Tongue (tissue), 3 donors: ENCODE measurements at places on chromosomes 6 and 20. TPM values are rescaled to one million over a fixed set of nuclear protein-coding genes. Genes with fewer than 3 reads are reported as not detected.

Gene LY86
- 0.72 TPM for total RNA-seq

Gene CRYBG1
- total RNA-seq, result 18.7 TPM

Gene LINC00237
- total RNA-seq, result not detected

Gene POU3F2
- 0.41 TPM for total RNA-seq

DNA sequence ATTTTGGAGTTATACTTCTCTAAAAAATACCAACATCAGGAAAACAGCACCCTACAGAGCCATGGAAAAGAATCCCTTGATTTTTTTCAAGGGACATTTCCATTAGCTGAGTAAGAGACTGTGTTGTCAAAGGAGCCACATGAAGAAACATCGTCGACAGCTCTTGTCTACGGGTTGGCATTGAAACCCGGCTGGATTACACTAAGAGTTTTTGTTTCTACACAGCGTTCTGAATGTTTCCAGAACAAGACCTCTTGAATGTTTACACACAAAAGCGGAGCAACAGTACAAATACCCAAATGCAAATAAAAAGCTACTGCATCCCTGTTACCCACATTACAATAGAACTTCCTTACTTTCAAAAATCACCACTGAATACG, 2.4 kb upstream of the MYLK4 start:
- no peak for DNase-seq

- DNase-seq, result peak; percentile 91
These were observed 501 bp downstream of the PLCG1 start for GRCh38 chr20:41137614-41138474.

DNA sequence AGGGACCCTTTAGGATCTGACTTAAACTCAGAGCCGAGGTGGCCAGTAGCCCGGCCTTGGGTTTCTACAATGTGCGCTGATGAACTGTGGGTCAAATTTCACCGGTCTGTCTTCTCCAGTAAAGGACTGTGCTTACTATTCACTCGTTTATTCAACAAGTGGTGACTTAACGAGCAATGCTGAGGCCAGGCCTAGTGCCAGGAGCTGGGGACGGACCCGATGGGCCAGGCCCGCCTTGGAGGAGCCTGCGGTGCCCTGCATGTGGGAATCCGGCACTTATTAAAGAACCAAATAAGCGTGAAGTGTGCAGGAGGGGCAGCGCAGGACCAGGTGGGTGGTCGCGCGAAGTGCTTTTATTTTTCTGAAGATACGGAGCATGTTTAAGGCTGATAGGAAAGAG, 24.0 kb downstream of the CTCFL start:
- DNase-seq, result no peak

DNA sequence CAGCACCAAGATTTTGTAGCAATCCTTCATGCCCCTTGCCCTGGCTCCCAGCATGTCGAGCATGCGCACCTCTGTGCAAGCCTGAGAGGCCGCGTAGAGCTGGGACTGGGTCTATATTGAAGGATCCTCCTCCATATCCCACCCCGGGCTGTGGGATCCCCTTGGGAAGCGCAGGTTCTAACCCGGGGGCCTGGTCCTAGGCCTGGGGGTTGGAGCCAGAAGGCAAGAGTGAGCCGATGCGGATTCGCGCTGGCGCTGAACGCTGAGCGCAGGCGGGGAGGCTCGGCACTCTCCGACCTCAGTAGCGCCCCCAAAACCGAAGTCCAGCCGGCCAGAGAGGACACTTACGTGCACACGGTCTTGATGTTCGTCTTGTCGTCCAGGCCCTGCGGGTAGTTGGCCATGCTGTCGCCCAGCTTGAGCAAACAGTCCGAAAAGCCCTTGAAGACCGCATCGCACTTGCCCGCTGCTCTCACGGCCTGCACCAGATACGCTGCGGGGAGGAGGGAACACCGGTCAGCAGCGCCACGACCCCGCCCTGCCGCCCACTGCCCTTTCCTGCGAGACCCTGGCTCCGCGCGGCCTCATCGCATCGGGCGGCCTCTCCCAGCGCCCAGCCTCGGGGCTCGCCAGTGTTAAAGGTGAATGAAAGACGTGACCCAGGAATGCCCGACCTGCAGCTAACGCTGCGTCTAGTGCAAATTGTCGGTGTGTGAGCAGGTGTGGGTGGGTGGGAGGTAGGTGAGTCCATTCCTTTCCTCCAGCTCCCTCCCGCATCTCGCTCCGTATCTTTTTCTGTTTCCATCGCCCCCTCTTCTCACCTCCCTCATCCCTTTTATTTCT, 4.5 kb downstream of the NRN1 start:
- no peak for DNase-seq
